Neural progenitor cell (in vitro differentiated cells): ENCODE measurements at places on chromosomes 3 and 15. TPM values are rescaled to one million over a fixed set of nuclear protein-coding genes. Genes with fewer than 3 reads are reported as not detected.

CFAP100 gene
- total RNA-seq: 0.12 TPM in 1 of 2 replicates, not detected in the other

GRCh38 chr3:13750215-13750614 is 129.7 kb downstream of the WNT7A start:
- no peak for DNase-seq

GRCh38 chr3:189953551-189953950 is 167.1 kb downstream of the P3H2 start:
- DNase-seq: no peak

GRCh38 chr15:60417112-60417511 is 19.3 kb upstream of the ANXA2 start:
- DNase-seq: no peak

GRCh38 chr3:126984391-126985131 is 1.6 kb downstream of the PLXNA1 start:
- DNase-seq: no peak

GRCh38 chr3:80535286-80535685 is 767.5 kb upstream of the ROBO1 start:
- no peak for DNase-seq

DNA sequence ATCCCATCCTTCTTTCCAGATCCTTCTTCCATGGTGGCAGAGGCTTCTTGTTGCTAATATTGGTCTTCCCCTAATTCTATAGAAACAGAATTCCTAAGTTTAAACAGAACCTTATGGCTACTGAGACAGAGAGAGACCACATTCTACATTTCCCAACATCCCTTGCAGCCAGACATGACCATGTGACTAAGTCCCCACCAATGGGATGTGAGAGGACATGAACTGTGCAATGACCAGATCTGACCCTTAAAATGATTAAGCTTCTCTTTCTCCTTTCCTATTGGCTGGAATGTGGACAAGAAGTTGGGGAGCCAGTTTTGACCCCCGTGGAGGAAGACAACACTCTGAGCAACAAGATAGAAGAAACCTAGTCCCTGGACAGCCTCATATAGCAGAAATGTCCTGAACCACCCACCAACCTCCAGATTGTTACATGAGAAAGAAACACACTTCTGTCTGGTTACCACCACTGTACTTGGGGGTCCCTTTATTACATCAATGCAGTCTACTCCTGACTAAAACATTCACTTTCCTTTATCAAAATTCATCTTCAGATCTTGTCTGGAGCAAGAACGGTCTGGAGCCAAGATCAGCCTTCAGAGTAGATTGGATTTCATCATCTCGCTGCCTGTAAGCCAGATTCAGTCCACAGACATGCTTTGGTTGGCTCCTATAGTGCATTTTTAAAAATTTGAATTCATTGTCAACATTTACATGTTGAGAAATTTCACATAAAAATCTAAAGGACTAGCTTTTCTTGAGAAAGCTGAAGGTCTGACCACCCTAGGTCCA is 183.9 kb downstream of the SHQ1 start:
- no peak for DNase-seq

DNA sequence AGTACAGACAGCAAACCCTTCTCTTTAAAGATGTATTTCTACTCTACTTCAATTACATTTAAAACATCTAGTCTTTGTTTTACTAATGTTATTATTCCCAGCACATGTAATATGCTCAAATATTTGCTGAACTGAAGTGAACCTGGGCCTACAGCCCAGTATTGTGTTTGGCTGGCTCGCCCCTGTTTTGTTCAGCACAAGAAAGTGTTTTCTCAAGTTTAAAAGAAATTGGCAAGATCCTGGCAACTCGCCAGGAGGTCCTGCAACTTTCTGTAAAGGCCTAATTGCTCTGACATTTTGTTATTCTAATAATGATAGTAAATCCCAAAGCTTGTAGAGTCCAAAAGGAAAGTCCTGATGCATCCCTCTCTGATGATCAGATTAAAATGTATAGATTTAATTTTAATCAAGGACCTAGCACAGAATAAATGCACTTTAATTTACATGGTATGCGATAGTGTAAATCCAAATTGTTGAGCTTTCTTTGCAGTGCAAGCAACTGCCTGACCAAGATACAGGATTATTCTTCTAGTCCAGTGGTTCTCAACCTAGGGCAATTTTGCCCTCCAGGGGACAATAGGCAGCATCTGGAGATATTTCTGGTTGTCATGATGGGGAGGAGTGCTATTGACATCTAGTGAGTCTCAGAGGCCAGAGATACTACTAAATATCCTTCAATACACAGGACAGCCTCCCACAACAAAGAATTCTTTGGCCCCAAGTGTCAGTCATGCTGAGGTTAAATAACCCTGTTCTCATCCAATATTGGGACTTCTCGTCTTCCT is 35.7 kb upstream of the TMOD3 start:
- DNase-seq: no peak

DNA sequence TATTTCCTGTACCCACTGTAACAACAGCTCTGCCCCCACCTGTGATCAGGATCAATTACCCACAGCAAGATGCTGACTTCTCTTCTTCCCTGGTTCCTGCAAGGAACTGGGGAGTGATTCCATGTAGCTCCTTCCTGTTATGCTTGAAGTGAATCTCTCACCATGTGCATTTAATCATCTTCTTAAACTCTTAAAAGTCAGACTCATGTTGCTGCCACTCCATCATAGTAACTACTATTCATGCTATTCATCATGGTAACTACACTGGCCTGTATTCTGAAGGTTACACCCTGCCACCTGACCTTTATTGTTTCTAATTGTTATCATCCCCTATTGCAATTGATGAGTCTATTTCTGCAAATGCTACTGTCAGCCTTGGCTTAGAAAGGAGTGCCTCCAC is 89.5 kb downstream of the SUCNR1 start:
- no peak for DNase-seq
